ENCODE measurements at places on chromosomes 7 and 10.

DNA sequence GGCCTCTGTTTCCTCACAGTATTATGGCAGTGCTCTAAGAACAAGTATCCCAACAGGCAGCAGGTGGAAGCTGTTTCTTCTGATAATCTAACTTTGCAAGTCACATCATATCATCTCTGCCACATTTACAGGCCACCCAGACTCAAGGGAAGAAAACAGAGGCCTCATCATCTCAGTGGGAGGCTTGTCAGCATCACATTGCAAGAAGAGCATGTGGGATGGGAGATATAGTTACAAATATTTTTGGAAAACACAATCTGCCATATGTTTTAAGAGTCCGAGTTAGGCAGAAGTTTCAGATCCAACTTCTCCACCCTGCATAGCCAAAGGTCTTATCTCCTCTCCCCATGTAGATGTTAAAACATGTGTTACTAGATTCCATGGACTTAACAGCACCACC lies 130.4 kb upstream of the PDE1C start:
- no peak for DNase-seq

DNA sequence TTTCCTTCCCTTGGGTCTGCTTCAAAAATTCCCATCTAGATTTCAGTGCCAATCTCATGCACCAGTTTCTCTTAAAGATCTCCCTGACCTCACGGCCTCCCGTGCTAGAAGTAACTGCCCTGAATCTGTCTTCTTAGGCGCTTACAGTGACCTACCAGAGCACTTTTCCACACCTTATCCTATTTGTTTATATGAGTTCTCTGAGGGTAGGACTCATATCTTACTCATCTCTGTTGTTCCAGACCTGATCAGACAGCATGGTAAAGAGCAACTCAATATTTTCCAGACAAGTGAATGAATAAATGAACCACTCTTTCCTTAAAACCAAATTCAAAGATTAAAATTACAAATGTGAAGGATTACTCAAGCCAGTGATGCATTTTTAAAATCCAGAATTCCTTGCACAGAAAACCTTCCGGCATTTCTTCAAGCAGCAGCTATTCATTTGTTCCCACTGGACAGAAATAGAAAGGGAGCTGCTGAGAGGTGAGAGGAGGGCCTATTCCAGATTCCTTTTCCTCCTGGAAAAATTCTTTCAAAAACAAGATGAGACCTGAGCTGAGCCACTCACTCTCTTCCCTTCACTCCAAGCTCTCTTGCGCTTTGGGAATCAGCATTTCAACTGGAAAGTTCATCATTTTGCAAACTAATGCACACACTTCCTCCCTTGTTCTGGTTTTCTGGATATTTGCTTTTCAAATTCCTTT lies 94.6 kb downstream of the ELMO1 start:
- DNase-seq, result no peak

- DNase-seq, result no peak
These were observed 30.9 kb downstream of the ANKRD16 start for GRCh38 chr10:5858811-5859210.

- DNase-seq, result no peak
These were observed 11.4 kb upstream of the HSPA12A start for GRCh38 chr10:116753759-116754158.

GRCh38 chr7:156865493-156865892 lies 27.5 kb downstream of the LMBR1 start:
- no peak for DNase-seq

DNA sequence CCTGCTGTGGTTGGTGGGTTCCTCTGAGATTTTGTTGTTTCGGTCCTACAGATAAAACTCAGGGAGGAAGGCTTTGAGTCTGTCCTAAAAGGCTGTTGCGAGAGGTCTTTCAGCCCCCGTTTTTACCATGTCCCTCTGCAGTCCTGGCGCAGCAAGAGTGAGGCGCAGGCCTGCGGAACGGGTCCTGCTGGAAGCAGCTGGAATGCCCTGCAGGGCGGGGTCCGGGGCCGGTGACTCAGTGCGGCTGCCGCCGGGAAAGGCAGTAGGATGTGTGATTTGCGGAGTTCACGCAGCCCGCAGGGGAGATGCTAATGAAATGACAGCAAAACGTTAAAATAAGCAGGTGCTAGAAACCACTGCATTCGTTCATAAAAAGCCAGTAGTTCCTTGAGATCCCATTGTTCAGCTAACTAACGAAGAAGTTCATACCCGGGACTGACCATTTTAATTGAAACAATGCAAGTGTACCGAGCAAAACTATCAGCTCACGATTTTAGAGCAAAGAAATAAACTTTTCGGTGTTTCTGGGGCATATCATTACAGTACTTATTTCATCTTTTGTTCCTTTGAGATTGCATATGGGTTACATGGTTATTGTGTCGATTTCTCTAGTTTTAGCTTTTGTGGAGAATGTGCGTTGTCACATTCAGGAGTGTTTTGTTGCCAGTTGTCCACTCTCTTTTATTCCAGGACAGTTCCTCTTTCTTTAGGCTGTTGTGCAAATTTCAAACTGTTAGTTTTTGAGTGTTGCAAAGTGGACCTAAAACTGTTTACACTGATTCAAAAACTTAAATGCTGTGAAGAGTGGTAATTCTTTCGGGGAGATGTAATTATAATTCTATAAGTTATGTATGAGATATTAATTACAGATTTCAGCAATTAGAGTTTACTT lies 783 bp downstream of the ANLN start:
- peak; percentile 73 for DNase-seq

DNA sequence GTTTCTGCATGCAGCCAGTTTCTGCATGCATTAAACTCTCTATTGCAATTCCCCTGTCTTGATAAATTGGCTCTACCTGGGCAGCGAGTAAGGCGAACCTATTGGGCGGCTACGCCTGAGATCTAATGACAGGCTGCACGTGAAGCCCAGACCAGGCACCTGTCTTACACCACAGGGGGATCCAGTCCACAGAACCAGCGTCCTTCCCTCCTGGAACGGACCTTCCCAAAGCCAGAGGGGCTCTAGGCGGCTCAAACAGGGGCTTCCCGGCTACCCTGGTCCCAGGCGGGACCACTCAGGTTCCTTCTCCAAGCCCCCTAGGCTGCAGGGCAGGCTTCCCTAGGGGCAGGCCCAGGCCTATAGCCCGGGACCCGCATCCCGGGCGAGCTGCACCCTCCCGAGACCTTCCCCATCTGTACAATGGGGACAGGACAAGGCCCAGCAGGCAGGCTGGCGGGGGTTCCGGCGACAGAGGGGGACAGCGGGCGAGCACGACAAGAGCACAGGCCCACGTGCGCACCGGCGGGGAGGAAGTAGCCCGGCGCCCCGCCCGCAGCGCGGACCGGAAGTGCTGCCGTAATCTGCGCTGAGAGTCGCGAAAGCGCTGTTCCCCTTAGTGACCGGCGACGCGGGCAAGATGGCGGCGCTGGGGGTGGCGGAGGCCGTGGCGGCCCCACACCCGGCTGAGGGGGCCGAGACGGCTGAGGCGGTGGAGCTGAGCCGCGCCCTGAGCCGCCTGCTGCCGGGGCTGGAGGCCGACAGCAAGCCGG lies at the start of gene DNAAF5:
DNAAF5 (plus strand) TSS at position 616 of the 770 bp plus-strand sequence; CDS start at position 638, 22 bp downstream.
- DNase-seq, result peak; percentile 96

DNA sequence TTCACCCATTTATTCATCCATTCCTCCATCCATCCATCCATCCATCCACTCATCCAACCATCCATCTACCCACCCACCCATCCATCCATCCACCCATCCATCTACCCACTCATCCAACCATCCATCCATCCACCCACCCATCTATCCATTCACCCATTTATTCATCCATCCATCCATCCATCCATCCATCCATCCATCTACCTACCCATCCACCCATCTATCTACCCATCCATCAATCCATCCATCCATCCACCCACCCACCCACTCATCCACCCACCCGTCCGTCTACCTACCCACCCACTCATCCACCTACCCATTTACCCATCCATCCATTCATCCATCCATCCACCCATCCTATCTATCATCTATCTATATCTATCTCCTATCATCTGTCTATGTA lies 169.4 kb upstream of the SHH start:
- DNase-seq, result no peak

- no peak for DNase-seq
These were observed 61.0 kb downstream of the ARHGAP12 start for GRCh38 chr10:31867646-31868045.

DNA sequence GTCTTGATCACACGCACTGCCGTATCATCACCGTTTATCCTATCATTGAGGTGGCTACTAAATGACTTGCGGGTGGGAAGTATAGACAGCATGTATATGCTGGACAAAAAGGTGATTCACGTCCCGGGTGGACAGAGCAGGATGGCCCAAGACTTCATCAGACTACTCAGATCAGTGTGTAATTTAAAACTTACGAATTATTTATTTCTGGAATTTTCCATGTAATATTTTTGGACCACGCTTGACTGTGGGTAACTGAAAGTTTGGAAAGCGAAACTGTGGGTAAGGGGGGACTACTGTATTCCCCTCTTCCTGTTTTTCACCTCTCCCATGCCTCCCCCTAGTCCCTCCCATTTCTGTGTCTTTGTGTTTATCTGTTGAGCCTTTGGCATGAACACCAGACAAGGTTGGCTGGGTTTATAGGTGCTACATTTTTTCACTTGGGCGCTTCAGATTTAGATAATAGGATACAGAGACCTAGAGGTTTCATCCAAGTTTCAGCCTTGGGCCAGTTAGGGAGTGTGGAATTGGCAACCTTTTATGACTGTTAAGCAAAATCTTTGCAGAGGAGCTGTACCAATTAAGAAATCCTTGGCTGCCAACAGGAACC lies 55.8 kb downstream of the RBM20 start:
- no peak for DNase-seq

- DNase-seq, result no peak
These were observed 283.5 kb downstream of the PLXNA4 start for GRCh38 chr7:132292803-132293202.

- DNase-seq, result no peak
These were observed at the start of gene HOXA4 for GRCh38 chr7:27130540-27131389. Gene HOXA4 (minus strand): TSS chr7:27130757. CDS start chr7:27130733, 24 bp downstream.

DNA sequence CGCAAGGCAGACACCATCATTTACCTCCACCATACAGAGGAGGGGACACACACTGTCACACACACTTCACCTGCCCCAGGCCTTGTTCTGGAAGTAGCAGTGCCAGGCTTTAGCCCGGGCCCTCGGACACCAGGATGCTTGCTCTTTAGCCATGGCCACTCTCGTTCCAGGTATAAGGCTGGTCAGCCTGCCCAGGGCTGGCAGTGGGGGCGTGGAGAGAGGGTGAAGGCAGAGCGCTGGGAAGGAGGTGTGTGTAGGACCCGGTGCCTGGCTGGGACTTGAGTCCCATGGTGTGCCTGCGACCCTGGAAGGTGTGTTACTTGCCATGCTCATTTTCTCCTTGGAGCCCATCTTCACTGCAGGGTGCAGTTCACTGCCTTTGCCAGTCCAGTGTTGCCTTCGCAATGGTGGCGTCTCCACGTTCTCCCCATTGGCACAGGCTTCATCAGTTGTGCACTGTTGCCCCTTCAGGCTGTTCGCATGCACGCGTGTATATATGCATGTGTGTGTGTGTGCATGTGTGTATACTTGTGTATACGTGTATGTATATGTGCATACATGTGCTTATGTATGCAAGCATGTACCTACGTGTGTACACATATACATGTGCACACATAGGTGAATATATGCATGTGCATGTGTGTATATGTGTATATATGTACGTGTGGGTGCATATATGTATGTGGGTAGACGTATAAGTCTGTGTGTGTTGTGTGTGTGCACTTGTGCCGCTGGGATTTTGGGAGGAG lies 153.4 kb downstream of the CAMK1D start:
- DNase-seq, result no peak
